Stimulated activated naive CD4-positive, alpha-beta T cell treated with Interleukin-2 at 50 U/mL for 16 hours (primary cell): ENCODE measurements at places on chromosomes 16 and 17.

- DNase-seq, result no peak
Observed at GRCh38 chr17:59436900-59437299, 105.4 kb downstream of the YPEL2 start.

DNA sequence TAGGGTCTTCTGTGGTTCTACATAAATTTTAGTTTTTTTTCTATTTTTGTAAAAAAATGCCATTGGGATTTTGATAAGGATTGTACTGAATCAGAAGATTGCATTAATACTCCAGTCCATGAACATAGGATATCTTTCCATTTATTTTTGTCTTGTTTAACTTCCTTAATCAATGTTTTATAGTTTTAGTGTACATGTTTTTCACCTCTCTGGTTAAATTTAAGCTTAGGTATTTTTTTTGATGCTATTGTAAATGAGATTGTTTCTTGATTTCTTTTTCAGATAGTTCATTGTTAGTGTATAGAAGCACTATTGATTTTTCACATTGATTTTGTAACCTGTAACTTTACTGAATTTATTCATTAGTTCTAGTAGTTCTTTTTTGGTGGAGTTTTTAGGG lies 35.4 kb downstream of the ITGAM start:
- DNase-seq, result no peak

DNA sequence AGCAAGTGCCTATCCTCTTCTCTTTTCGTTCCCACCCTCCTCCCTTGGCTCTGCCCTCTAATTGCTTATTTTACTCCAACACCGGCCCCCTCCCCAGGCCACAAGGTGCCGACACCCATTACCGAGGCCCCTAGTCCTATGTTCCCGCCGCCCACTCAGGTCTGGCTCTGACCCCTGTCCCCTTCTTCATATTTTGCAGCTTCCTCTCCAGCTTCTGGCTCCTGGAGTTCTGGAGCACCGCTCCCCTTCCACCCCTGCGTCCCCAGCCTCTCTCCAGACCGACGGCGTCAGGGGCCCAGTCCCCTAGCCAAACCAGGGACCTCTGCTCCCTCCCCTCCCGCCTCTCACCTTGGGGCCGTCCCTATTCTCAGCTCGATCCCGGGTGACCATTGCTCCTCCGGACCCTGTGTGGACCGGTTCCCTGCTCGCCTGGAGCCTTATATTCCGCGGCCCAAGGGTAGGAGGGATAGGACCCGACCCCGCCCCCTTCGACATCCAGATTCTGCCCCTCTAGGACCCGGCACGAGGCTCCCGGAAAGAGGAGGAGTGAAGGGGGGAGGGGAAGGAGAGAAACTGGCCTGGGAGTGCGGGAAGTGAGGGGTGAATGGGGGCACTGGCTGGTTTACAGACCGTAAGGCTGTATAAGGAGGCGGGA lies at the start of gene HES7:
Gene HES7, minus strand, starts transcription at position 412 of the 655 bp plus-strand sequence. Its CDS starts 22 bp downstream, at position 390.
- no peak for DNase-seq

DNA sequence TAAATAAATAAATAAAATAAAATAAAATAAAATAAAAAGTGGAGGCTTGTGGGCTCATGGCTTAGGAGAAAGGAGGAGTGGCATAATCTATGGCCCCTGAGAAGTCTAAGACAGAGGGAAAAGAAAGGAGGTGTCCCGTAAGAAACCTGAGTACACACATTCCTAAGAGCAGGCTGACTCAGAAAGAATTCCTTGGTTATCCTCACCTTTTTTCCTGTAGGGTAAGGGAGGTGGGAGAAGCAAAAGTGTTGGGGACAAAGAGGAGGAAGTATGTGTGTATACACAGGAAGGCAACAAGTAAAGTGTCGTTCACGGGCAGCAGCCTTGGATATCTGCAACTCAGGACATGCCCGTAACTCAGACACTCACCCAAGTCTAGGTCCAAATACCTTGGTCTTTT lies 29.3 kb downstream of the MARF1 start:
- DNase-seq, result no peak

DNA sequence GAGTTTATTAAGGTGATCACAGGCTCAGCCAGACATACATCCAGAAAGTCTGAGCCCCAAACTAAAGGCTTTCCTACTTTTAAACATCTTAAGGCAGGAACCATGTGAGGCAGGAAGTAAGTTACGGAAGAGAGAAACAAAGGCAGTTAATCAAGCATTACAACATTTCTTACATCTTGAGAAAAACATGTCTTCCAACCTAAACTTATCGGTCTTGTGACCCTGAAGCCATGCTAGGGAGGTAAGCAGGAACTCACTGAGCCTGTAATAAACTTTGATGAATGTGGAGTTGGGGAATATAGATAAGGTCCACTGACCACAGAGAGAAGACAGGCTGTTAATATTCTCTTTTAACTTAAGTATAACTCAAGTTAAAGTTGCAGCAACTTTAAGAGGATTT lies 3.5 kb upstream of the ACSM3 start:
- no peak for DNase-seq
